AG09319 (cell line): ENCODE measurements at places on chromosomes 16 and 17.

DNA sequence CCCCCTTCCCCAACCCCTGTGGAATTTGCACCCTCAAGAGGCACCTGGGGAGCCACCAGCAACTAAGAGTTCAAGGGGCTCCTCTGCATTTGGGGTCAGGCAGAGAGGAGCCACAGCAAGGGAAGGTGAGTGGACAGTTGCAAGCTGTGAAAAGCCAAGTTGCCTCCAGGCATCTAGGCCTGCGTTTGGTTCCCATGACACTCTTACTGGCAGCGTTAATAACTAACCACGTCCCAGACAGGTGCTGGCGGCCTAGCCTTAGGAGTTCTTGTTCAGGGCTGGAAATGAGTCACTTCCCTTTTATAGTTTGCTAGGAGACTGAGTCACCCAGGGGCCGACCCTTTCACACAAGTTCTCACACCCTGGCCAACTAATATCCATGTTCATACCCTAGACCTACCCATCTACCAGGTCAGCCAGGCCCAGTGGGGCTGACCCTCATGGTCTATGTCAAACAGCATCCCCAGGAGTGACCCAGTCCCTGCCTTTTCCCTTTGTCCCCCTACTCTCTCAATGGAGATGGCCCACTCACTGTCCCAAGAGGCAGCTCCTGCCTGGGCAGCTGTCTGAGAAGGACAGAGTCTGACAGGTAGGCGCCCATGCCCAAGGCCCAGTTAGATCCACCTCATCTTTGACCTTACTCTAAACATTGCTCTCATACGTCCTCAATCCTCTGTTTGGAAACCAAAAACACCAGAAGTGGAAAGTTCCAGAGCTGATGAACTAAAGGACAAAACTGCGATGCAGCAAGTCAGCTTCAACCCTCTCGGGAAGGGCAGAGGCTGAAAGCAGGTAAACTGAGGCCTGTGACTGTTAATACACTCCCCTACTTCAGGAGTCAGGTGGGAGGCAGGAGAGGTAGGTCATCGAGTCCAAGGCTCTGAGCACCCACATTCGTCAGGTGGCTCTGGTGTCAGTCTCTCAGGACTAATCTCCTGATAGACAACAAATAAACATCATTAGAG lies 300.6 kb downstream of the SOX9 start:
- peak; percentile 35 for DNase-seq

DNA sequence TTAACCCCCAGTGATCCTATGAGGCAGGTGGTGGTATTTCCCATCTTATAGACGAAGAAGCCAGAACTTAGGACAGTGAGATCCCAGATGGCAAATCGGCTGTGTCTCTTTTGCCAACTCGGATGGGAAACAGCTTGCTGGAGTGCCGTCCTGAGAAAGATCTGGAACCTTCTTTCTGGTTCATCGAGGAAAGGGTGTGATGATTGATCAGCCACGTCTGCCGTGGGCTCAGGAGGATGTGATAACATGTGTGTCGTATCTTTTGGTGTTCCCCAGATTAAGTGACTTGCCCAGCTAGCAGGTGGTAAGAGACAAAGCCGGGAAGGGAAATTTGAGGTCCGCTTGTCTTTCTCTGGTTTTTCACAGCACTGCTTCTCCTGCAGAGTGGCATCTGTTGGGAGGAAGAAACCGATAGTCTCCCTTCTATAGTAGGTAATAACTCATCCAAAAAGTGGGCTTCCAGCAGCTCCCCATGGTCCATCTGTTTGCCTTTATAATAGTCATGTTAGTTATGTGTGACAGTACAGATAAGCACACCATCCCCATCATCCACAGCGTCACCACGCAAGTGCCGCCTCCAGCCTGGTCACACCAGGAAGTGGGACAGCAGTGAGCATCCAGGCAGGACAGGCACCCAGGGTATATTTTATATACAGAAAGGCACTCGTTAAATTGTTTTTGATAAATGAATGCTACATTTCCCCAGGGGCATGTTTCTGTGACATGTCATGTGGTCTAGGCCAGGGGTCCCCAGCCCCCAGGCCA lies 175.5 kb downstream of the KATNIP start:
- DNase-seq, result no peak

- no peak for DNase-seq
Measured at GRCh38 chr17:65963179-65963578, 228.8 kb downstream of the CEP112 start.

DNA sequence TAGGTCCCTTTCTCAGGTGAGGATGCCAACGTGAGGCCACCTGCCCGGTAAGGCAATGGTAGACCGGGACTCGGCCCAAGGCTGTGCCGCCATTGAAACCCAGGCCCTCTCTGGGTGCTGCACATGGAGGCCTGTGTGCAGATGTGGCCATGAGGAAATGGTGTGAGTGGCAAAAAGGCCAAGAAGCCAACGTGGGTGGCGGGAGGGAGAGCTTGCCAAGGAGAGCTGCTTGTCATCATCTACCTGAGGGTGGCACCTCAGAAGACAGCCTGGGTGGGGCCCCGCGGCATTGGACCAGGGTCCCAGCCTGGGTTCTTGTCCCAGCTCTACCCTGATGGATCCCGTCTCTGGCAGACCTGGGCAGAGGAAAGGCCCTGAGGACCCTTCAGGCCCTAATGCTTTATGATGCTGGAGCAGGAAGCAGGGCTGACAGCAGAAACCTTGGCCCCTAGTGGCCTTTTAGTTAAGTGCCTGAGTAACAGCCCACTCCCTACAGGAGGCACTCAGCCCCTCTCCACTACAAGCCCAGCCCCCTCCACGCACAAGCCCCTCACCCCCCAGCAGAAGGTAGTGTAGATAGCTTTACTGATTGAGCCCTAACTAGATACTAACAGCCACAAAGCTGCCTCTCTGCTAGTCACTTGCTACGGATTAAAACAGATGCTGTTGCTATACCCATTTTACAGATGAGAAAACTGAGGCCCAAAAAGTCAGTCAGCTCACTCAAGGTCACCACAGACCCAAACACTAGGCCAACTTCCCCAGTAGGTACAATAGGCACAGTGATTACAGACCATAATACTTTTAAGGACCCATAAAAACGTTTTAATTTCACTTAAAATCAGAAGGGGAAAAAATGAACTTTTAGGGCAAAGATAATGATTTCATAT lies 26.2 kb upstream of the KIFC3 start:
- no peak for DNase-seq

GRCh38 chr17:49910858-49911204 lies 58.2 kb upstream of the DLX4 start:
- DNase-seq, result no peak

DNA sequence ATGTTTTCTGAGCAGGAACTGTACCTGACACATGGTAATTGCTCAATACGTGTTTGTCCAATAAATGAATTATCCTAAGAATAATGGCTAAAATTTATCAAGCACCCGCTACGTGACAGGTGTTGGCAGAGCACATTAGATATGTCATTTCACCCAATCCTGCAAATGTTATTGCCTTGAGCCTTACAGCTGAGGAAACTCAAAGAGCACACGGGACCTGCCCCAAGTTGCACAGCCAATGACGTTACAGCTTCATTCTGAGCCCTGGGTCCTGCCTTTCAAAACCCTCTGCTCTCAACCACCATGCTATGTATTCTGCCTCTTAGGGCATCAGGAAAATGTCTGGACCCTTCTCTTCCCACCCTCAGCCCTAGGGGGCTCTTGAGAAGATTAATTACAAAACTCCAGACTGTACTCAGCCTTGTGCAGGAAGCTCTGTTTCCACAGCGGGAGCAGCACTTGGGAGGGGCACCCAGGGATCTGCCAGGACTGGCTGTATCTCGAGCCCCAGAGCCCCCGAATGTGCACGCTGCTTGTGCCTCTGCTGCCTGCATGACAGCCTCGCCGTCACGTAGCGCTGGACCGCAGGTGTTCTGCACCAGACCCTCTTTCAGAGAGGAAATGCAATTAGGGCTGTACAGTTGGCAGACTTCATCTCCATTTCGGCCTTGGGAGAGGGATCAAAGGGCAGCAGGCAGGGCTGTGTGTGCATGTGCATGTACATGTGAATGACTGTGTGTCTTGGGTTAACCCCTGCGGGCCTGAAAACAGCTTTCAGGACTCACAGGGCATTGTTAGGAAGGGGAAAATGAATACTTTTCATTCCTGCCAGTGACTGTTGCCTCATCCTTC lies 71.6 kb downstream of the GPR139 start:
- no peak for DNase-seq

GRCh38 chr17:77212081-77212832 lies 71.5 kb downstream of the SEC14L1 start:
- DNase-seq, result no peak

GRCh38 chr17:57940231-57940630 lies 15.0 kb downstream of the CUEDC1 start:
- DNase-seq, result no peak

DNA sequence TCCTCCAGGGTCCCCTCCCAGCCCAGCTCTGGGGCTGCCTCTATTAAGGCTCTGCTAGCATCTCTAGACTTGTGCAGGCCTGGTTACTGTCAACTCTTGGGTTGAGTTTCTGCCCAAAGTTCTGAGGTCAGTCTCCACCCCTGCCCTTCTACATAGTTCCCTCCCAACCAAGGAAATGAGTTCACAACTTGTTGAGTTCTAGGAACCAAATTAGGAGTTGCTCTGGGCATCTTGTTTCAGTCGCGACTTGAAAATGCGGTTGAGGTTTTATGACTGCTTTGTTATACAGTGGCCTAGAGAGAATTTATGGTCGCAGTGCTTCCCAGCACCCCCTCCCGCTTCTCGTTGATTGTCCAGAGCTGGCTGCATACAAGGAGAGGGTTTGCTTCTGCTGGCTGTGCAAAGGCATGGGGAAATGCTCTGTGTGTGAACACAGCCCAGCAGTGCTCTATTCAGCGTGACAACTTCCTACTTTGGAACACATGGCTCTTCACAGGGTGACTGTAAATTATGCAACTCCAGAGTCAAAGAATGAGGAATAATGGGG lies 20.2 kb downstream of the GNAO1 start:
- DNase-seq, result no peak

DNA sequence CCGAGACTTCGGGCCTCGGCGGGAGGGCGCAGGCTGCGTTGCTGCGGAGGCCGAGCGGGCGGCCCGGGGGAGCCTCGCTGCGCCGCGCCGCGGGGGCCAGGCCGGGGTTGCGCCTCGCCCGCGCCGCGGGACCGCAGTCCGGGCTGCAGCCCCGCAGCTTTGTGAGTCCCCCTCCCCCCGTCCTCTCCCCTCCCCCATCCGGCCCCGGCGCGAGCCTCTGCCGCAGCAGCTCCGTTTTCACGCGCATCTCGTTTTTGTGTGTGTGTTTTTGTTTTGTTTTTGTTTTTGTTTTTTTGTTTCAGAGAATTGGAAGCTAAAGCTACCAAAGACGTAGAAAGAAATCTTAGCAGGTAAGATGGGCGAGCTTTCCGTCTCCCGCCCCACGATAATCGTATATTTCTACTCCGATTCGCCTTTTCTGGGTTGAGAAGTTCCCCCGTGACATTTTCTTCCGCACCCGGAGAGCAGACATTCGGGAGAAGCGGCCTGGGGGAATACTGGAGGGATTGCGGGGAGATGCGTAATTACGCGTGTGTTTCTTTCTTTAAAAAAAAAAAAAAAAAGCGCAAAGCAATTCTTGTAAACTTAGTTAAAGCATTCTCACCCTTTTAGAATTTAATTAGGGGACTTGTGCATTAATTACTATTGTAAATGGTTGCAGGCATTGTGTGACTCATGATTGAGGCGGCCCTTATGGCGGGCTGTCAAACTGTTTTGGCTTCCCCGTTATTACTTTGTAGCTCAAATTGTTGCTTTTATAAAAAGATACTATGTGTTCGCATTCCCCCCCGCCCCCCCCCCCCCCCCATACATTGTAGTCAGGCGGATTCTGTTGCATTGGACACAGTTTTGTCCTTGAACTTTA lies 732 bp downstream of the TNRC6A start:
- DNase-seq, result no peak

GRCh38 chr17:82231312-82231561 lies 2.4 kb downstream of the SLC16A3 start:
- no peak for DNase-seq

GRCh38 chr16:2501946-2502895 lies 11.5 kb upstream of the ATP6V0C start:
- no peak for DNase-seq

- no peak for DNase-seq
Measured at GRCh38 chr17:980406-981291, 1.1 kb upstream of the NXN start.

DNA sequence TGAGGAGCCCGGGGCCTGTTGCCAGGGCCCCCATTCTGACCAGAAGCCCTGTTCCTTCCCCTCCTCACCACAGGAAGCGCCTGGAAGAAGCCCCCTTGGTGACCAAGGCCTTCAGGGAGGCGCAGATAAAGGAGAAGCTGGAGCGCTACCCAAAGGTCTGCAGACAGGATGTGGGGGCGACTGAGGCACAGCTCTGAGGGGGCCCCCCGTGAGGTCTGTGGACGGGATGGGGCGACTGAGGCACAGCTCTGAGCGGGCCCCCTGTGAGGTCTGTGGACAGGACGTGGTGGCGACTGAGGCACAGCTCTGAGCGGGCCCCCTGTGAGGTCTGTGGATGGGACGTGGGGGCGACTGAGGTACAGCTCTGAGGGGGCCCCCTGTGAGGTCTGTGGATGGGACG lies 13.3 kb downstream of the CENPX start:
- no peak for DNase-seq

DNA sequence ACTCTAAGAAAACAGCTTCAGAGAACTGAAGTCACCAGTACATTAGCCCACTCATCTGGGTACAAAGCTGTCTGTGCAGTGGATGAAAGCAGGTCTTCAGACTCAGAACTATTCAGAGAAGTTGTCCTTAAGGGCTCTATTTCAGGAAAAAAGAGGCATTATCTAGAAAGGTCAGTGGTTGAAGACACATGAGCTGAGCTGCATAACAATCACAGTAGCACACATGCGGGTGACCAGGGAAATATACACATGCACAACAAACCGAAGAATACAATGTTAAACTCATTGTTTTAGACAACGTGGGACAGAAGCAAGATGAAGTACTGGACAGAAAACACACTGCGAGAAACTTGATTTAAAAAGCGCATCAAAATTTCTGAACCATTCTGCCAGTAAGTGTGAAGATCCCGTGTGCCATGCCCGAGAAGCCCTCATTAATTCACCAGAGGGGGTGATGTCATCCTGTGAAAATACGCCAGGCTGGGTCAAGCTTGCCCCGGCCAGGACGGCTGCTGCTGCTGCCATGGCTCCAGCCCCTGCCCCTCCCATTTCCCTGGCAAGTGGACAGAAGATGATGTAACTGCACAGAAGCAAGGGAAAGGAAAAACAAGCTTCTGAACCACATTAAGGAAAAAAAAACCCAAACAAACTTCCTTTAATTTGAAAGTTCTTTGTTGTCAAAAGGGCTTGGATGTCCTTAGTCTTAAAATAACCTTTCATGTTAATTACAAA lies 10.1 kb downstream of the DYNC1LI2 start:
- DNase-seq, result peak; percentile 82
